ENCODE measurements at places on chromosomes 1 and 21.
A peak's percentile ranks its signal among the peaks of the same experiment; 100 is the strongest.

GRCh38 chr21:41611441-41611840 is 103.5 kb upstream of the TMPRSS2 start:
- no peak for DNase-seq

DNA sequence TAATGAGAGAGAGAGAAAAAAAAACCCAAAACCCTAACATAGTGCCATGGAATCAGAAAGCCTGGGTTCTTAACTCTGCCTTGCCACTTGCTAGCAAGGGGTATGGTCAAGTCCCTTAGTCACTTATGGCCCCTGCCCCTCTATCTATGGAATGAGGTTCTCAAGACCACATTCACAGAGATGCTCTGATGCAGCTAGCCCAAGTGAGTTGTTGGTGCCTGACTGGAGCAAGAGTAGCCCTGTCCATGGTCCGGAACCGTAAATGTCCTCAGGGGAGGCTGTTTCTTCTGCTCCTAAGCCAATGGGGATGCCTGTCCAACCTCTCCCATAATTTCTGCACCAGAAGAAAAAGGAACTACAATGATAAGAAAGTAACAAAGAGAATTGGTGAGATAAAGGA is 56.8 kb downstream of the CSMD2 start:
- no peak for DNase-seq

DNA sequence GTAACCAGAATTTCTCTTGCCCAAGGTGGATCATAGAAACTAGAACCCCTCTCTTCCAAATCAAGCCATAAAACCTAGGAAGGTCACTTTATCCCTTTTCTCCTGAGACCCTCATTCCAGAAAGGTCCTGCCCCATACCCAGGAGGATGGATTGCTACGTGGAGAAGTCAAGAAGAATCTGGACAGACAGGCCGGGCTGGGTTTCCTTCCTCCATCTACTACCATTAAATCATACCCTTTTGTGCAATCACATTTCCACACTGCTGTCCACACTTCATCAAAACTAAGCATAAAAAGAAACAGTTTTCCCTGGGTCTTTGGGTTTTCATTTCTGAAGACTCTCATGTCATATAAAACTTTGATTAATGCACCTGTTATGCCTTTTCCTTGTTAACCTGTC is 65.4 kb downstream of the C21orf91 start:
- DNase-seq = no peak

DNA sequence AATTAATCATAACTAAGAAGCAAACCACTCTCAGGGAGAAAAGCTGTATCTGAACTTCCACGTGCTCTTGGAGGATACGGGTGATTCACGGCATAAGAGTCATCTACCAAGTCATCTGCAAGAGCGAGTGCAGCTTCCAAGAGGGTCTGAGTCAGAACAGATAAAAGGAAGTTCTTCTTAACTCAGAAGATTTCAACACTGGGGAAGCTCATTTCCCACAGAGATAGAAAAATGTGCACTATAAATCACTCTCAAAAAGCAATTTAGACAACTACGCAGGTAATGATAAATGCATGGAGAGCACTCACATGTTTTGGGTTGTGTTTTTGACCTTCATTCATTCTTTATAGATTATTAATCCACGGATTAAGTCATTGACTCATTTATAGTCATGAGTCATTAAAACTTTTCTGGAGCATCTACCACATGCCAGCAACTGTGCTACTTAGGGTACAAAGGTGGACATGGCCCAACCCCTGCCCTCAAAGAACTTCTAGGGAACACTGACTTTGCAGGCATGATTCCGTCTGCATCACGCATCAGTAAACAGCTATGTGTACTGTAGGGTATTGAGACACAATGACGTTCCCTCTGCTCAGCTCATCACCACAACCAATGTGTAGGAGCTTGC is 20.8 kb downstream of the KCNJ15 start:
- no peak for DNase-seq

DNA sequence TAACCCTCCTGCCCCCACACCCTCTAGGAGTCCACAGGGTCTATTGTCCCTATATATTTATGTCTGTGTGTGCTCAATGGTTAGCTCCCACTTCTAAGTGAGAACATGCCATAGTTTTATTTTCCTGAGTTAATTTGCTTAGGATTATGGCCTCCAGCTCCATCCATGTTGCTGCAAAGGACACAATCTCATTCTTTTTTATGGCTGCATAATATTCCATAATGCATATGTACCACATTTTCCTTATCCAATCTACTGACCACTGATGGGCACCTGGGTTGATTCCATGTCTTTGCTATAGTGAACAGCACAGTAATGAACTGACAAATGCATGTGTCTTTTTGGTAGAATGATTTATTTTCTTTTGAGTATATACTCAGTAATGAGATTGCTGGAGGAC is 13.3 kb upstream of the FHAD1 start:
- no peak for DNase-seq

DNA sequence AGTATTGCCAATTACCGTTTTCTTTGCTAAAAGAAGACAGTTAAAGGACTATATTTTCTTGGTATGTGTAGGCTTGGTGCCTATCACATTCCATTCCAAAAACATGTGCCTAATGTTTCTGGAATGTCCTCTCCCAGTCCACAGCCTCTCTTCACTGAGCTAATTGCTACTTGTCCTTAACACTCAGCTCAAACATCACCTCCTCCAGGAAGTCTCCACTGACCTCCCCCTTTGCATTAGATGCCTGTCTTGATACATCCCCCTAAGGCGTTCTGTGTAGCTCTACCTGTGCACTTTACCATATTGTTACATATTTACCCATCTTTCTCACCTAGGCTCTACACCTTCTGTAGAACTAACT is 195.6 kb upstream of the CAMK1G start:
- DNase-seq = no peak

- DNase-seq = peak; percentile 9
Measured at GRCh38 chr1:18581420-18581880, 49.2 kb upstream of the PAX7 start.

GRCh38 chr1:57536749-57537423 is 113.0 kb upstream of the DAB1 start:
- no peak for DNase-seq

- no peak for DNase-seq
Measured at GRCh38 chr1:101253976-101254674, 17.3 kb downstream of the S1PR1 start.

GRCh38 chr1:178436899-178437298 is 59.9 kb downstream of the CLEC20A start:
- DNase-seq = no peak

GRCh38 chr1:40385437-40386358 is 12.2 kb downstream of the SMAP2 start:
- no peak for DNase-seq

DNA sequence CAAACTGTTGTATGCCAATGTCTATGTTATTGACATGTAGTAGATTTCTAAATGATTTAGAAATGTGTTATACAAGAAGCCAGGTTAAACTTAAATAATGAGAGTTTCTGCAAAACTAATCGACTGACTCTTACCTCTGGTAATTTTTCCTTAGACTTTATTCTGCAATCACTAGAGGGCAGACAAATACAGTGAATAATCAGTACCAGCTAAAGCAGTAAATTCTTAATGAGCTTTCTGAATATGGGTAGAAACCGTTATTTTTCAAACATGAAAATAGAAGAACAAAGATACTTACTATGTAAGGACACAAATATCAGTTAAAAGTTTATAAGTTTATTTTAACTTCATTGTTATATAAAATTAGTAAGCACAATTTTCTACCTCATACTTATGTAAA is 97.9 kb upstream of the RGS1 start:
- peak; percentile 41 for DNase-seq

DNA sequence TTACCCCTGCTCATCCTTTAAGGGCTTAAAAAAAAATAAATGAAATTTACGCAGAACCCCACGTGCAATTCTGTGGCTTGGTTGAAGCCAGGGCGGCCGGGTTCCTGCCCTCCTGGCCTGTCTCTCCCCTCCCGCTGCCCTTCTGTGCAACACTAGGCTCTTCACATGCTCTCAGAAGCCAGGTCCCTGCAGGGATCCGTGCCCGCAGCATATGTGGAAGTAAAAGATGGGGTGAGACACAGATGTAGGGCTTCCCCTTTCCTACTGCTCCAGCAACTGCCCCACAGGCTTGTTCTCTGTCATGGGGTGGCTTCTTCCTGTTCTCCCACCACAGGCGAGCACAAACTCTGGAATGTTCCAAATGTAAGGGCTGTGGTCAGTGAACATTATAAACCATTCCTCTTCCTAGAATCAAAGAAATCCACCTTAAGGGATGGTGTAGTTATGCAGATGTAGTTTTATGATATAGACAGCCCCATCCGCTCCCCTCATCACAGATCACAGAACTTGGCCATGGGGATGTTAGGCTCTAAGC is 535.4 kb downstream of the KIF26B start:
- no peak for DNase-seq

GRCh38 chr1:53166912-53167311 is 24.5 kb upstream of the SLC1A7 start:
- no peak for DNase-seq

- DNase-seq = no peak
Measured at GRCh38 chr1:204634260-204634910, 51.2 kb downstream of the LRRN2 start.

DNA sequence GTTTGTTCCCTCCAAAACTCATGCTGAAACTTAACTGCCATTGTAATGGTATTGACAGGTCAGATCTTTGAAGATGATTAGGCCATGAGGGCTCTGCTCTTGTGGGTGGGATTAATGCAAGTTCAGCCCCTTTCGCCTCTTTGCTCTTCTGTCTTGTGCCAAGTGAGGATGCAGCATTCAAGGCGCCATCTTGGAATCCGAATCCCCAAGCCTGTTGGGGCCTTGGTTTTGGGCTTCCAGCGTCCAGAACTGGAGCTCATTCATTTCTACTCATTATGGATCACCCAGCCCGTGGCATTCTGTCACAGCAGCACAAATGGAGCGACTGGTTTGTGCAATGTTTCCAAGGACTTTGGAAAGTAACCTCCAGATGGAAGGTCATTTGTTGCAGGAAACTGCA is 5.6 kb downstream of the TTC34 start:
- DNase-seq = no peak
